Stimulated activated CD4-positive, alpha-beta T cell treated with anti-CD3 and anti-CD28 coated beads, Interleukin-1b, Interleukin-23, amount 100 ng/mL, for 4 hours (primary cell): ENCODE measurements at places on chromosomes 2 and 18.
A peak's percentile ranks its signal among the peaks of the same experiment; 100 is the strongest.

GRCh38 chr2:69693059-69693774 lies 48.7 kb upstream of the ANXA4 start:
- DNase-seq, result no peak

GRCh38 chr18:59957957-59958356 lies 58.2 kb downstream of the PMAIP1 start:
- DNase-seq, result no peak

DNA sequence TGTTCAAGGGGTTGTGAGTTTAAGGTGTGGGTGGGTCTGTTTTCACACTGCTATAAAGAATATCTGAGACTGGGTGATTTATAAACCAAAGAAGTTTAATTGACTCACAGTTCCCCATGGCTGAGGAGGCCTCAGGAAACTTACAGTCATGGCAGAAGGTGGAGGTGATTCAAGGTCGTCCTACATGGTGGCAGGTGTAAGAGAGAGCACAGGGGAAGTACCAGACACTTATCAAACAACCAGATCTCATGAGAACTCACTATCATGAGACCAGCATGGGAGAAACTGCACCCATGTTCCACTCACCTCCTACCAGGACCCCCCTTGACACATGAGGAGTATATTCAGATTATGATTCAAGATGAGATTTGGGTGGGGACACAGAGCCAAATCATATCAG lies 38.0 kb downstream of the RHBDD1 start:
- DNase-seq, result peak; percentile 3

DNA sequence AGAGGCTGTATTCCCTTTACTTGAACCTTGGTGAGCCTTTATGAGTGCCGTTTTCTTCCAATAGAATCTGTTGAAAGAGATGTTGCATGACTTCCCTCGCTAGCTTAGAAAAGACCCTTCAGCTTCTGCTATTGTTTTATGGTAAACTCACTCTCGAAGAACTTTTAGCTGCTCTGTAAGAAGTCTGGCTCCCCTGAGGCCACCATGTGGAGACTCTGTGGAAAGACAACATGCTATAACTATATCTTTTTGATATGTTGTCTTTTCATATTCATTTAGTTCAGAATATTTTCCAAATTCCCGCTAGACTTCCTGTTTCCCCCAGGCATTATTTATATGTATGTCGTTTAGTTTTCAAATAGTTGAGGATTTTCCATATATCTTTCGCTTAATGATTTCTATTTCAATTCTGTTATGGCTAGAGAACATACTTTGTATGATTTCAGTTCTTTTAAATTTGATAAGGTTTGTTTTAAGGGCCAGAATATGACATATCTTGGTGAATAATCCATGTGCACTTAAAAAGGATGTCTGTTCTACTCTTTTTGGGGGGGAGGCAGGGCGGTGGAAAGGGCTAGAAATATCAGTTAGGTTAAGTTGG lies 64.1 kb downstream of the PTPN4 start:
- DNase-seq, result no peak

DNA sequence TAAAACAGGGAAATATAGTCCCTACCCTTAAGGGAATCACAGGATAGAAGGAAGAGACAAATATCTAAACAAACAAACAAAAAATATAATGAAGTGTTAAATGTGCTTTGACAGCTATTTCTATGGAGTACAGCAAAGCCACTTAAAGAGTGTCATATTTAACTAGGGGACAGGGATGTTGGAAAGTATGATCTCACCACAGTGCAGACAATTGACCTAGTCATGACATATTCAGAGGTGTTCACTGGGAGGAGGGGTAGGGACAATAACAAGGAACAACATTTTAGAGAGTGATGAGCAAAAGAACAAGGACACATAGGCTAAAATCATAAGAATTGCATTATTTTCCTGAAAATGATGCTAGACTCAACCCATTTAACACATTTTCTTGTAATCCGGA lies 107.5 kb downstream of the TMEM163 start:
- DNase-seq, result no peak

- DNase-seq, result no peak
Measured at GRCh38 chr18:48813833-48814489, 136.8 kb downstream of the SMAD7 start.
